ENCODE measurements at places on chromosomes 3 and 15.

DNA sequence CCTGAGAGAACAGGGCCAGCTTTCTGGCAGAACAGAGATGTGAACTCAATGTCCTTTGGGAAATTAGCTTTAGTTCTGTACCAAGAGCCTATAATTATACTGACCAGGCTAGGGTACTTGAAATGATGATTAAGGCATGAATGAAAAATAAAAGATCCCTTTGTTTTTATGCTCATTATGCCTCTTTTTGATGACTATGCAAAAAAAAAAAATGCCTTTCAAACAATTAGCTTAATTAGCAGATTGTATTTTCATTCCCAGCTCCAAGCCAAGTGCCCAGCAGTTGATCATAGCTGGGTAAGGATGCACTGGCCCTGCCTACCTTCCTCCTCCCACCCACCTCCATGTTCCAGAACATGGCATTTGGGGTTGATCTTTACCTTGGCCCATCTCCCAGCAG lies 56.8 kb downstream of the LYZL4 start:
- no peak for DNase-seq
- no peaks in the 10 kb centered on the region for H3K27me3 ChIP-seq
- H3K4me3 ChIP-seq: no peak overlapping the region
- peaks cover 6% of the 10 kb centered on the region for H3K4me1 ChIP-seq
- no peaks in the 10 kb centered on the region for H3K36me3 ChIP-seq

DNA sequence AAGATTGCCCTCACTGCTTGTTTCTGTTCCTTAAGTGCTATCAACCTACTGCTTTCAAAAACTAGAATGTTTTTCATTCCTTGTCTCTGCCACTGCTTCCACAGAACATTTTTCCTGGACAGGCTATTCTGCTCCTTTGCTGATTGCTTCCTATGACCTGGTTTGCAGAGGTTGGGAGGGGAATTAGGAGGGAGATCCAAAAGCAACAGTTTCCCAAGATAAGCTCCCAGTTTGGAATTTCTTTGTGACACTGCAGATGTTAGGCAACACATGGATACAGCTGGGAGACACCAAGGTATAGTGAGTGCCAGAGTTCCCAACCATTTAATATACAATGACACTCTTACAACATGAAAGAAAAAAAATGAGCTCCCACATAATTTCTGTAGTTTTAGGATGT lies 1036.5 kb downstream of the ROBO2 start:
- no peaks in the 10 kb centered on the region for H3K27me3 ChIP-seq
- no peak overlapping the region for H3K4me3 ChIP-seq
- no peaks in the 10 kb centered on the region for H3K36me3 ChIP-seq
- H3K27ac ChIP-seq: no peak overlapping the region
- H3K4me1 ChIP-seq: no peaks in the 10 kb centered on the region
- no peak for DNase-seq

GRCh38 chr15:65259367-65259797 lies 27.3 kb downstream of the PARP16 start:
- H3K4me3 ChIP-seq: no peak overlapping the region
- no peaks in the 10 kb centered on the region for H3K27me3 ChIP-seq
- H3K36me3 ChIP-seq: peaks cover 72% of the 10 kb centered on the region
- no peaks in the 10 kb centered on the region for H3K4me1 ChIP-seq
- H3K27ac ChIP-seq: no peak overlapping the region
- DNase-seq: no peak

- H3K4me3 ChIP-seq: no peak within 1 kb of the TSS
- H3K27ac ChIP-seq: no peak within 1 kb of the TSS
- no peaks in the 10 kb centered on the region for H3K27me3 ChIP-seq
- no peaks in the 10 kb centered on the region for H3K36me3 ChIP-seq
Observed at GRCh38 chr15:100528833-100529428, at the start of gene CERS3. CERS3 (minus strand) TSS chr15:100528950; CDS start chr15:100501849, 27,101 bp downstream.

GRCh38 chr15:89361451-89362202 lies 27.0 kb upstream of the POLG start:
- H3K27me3 ChIP-seq: peaks cover 92% of the 10 kb centered on the region
- H3K27ac ChIP-seq: no peak overlapping the region
- H3K4me1 ChIP-seq: peaks cover 39% of the 10 kb centered on the region
- H3K4me3 ChIP-seq: no peak overlapping the region
- no peaks in the 10 kb centered on the region for H3K36me3 ChIP-seq

- no peaks in the 10 kb centered on the region for H3K4me1 ChIP-seq
- no peak overlapping the region for H3K27ac ChIP-seq
- H3K36me3 ChIP-seq: no peaks in the 10 kb centered on the region
- no peak overlapping the region for H3K4me3 ChIP-seq
- H3K27me3 ChIP-seq: no peaks in the 10 kb centered on the region
Observed at GRCh38 chr3:40079203-40079846, 230.2 kb upstream of the EIF1B start.

DNA sequence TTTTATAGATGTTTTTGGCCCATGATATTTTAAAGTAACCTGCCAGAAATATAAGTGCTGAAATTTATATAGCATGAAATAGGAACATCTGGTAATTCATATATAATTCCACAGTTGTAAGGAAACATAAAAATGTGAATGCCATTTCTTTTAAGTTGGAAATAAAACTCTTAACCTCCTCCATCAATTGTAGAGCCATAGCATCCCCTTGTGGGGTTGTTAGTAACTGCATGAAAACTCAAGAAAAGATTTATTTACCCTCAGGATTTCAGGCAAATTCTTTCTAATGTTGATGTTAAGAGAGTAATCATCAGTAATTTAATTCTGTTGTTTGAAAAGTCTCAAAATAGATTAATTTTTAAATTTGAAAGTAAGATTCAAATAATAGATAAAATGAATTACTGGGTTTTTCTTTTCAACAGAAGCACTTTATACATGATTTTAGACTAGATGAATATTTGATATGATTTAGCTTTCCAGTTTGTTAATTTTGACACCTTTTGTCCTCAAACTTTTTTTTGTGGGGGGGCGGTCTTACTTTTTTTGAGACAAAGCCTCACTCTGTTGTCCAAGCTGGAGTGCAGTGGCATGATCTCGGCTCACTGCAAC lies 74.7 kb downstream of the RASA2 start:
- H3K36me3 ChIP-seq: peaks cover 54% of the 10 kb centered on the region
- no peak overlapping the region for H3K27ac ChIP-seq
- no peaks in the 10 kb centered on the region for H3K27me3 ChIP-seq
- peaks cover 3% of the 10 kb centered on the region for H3K4me1 ChIP-seq
- no peak overlapping the region for H3K4me3 ChIP-seq

GRCh38 chr3:11591391-11592282 lies 52.1 kb downstream of the VGLL4 start:
- peaks cover 6% of the 10 kb centered on the region for H3K36me3 ChIP-seq
- H3K4me1 ChIP-seq: peaks cover 9% of the 10 kb centered on the region
- no peak overlapping the region for H3K4me3 ChIP-seq
- DNase-seq: no peak

DNA sequence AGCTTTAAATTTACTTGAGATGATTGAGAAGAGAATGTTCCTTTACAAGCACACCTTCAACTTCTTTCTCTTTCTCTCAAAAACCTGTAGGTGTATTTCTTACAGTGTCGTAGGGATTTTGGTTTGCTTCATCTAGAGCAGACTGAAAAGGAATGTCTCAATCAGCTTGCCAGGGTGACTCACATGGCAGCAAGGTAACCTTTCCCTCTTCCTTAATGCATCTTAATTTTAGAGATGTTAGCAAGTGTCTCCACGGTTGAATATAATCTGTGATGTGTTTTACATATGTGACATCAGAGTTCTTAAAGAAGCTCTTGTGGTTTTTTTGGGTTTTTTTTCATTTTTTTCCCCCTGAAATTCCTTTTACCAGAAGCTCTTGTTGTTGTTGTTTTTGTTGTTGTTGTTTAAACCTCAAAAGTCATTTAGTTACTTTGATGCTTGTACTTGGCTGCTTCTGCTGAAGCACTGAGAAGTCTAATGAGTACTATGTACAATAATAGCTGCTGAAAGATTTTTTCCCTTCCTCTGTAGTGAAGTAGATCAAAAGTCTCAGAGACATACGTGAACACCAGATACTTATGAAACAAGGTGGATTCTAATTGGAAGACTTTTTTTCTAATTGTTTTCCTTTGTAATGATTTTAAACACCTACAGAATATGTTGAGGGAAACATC lies 83.1 kb downstream of the RETNLB start:
- H3K27me3 ChIP-seq: no peaks in the 10 kb centered on the region
- H3K36me3 ChIP-seq: peaks cover 21% of the 10 kb centered on the region
- DNase-seq: no peak
- H3K4me1 ChIP-seq: no peaks in the 10 kb centered on the region
- H3K27ac ChIP-seq: no peak overlapping the region
- no peak overlapping the region for H3K4me3 ChIP-seq

- H3K27ac ChIP-seq: no peak overlapping the region
- no peaks in the 10 kb centered on the region for H3K27me3 ChIP-seq
- no peak for DNase-seq
- peaks cover 4% of the 10 kb centered on the region for H3K36me3 ChIP-seq
- H3K4me1 ChIP-seq: peaks cover 21% of the 10 kb centered on the region
Observed at GRCh38 chr3:15458212-15458780, 30.9 kb downstream of the EAF1 start.

- no peaks in the 10 kb centered on the region for H3K27me3 ChIP-seq
- H3K27ac ChIP-seq: no peak overlapping the region
- H3K4me3 ChIP-seq: peak overlapping the region; percentile 70
- DNase-seq: no peak
- H3K36me3 ChIP-seq: no peaks in the 10 kb centered on the region
- H3K4me1 ChIP-seq: peaks cover 12% of the 10 kb centered on the region
Observed at GRCh38 chr3:142723665-142723967, 218 bp upstream of the TRPC1 start.

DNA sequence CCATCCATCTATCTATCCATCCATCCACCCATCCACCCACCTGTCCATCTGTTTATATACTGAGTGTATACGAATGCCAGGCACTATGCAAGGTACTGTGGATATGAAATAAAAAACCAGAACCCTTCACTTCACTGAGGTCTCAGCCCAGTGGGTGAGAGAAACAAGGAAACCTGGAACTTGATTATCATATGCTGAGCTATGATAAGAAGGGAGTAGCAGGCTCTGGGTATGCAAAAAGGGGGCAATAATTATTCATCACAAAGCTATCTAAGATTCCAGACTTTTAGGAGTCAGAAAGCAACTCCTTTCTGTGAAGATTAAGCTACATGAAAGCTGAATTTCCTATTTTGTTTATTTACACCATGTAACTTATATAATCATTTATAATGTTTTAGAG lies 327.7 kb upstream of the IL12A start:
- no peaks in the 10 kb centered on the region for H3K27me3 ChIP-seq
- H3K36me3 ChIP-seq: no peaks in the 10 kb centered on the region
- H3K4me1 ChIP-seq: no peaks in the 10 kb centered on the region
- H3K27ac ChIP-seq: no peak overlapping the region
- no peak overlapping the region for H3K4me3 ChIP-seq
- no peak for DNase-seq

GRCh38 chr3:173191611-173192010 lies 50.6 kb upstream of the SPATA16 start:
- no peak overlapping the region for H3K27ac ChIP-seq
- H3K4me3 ChIP-seq: no peak overlapping the region
- no peaks in the 10 kb centered on the region for H3K36me3 ChIP-seq
- no peak for DNase-seq
- H3K27me3 ChIP-seq: no peaks in the 10 kb centered on the region

GRCh38 chr3:108822123-108822897 lies at the start of gene TRAT1:
TRAT1 (plus strand) TSS chr3:108822786; CDS start chr3:108822928, 142 bp downstream.
- H3K27me3 ChIP-seq: no peaks in the 10 kb centered on the region
- H3K4me1 ChIP-seq: peaks cover 22% of the 10 kb centered on the region
- H3K36me3 ChIP-seq: peaks cover 2% of the 10 kb centered on the region
- no peak for DNase-seq
- H3K27ac ChIP-seq: peak within 1 kb of the TSS; percentile 62
- peak within 1 kb of the TSS; percentile 65 for H3K4me3 ChIP-seq

GRCh38 chr3:175598740-175599139 lies 739.6 kb downstream of the NAALADL2 start:
- H3K27ac ChIP-seq: no peak overlapping the region
- no peaks in the 10 kb centered on the region for H3K36me3 ChIP-seq
- H3K4me1 ChIP-seq: no peaks in the 10 kb centered on the region
- H3K4me3 ChIP-seq: no peak overlapping the region

GRCh38 chr3:113288881-113289280 lies 77.5 kb downstream of the BOC start:
- H3K27ac ChIP-seq: no peak overlapping the region
- no peak for DNase-seq
- no peaks in the 10 kb centered on the region for H3K4me1 ChIP-seq
- H3K27me3 ChIP-seq: no peaks in the 10 kb centered on the region
- no peaks in the 10 kb centered on the region for H3K36me3 ChIP-seq
- H3K4me3 ChIP-seq: no peak overlapping the region

DNA sequence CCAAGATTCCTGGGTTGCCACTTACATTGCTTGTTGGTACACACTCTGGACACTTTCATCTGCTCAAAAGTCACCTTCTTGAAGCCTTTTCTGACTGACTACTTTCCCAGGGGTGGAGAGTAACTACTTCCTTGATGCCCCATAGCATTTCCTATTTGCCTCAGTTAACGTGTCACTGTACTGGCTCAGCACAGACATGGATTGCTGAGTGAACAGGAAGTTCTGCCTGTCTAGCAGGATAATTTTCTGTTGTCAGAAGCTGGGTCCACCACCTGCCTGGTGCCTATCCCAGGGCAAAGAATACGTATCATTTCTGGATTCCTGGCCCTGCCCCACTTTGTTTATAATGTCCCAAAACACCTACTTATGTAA lies 15.3 kb upstream of the ABHD17C start:
- no peak overlapping the region for H3K27ac ChIP-seq
- peaks cover 12% of the 10 kb centered on the region for H3K27me3 ChIP-seq
- H3K36me3 ChIP-seq: no peaks in the 10 kb centered on the region
- H3K4me1 ChIP-seq: peaks cover 4% of the 10 kb centered on the region

GRCh38 chr3:109178708-109179107 lies 42.2 kb downstream of the C3orf85 start:
- H3K4me1 ChIP-seq: no peaks in the 10 kb centered on the region
- H3K27me3 ChIP-seq: no peaks in the 10 kb centered on the region
- H3K27ac ChIP-seq: no peak overlapping the region
- H3K4me3 ChIP-seq: no peak overlapping the region
- no peak for DNase-seq

DNA sequence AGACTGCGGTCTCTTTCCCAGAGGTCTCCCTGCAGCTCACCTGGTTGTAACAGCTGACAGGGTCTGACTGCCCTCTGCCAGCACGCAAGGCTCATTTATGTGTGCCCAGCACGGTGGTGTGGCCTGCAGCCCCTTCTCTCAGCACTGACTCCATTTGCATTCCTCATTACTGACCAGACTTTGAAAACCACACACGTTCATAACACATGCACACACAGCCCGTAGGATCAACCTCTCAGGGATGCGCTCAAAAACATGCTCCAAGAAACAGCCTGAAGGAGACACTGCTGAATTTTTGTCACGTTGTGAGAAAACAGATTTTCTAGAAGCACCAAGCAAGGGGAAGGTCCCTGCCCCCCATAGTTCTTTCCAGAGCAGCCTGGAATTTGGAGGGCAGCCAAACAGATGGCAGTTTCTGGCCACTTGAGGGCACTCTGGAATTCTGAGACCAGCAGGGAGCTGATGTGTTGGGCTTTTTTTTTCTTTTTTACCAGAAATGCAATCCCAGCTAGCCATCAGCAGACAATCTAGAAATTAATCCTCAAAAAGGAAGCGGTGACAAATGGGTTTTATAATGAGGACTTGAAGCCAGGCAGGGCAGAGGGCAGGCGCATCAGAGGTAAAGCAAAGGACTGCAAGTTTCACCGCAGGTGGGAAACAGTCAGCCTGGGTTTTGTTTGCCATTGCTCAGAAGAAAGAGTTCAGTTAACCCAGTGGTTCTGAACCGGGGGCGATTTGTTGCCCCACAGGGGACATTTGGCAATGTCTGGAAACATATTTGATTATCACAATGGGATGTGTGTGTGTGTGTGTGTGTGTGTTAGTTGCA lies 170.5 kb upstream of the PROK2 start:
- H3K36me3 ChIP-seq: no peaks in the 10 kb centered on the region
- H3K4me1 ChIP-seq: peaks cover 3% of the 10 kb centered on the region
- no peak overlapping the region for H3K27ac ChIP-seq
